Renal cortical epithelial cell (primary cell): ENCODE measurements at places on chromosomes 5 and 9. TPM values are rescaled to one million over a fixed set of nuclear protein-coding genes. Genes with fewer than 3 reads are reported as not detected.

Gene PIGO
- 16.5 and 30.6 TPM in 2 replicates for total RNA-seq

Gene ARSI
- total RNA-seq: 7.3 and 11.7 TPM in 2 replicates

GRCh38 chr5:114223866-114224265 lies 138.0 kb upstream of the KCNN2 start:
- DNase-seq: no peak

Gene ADAMTS6
- 2.7 and 41.8 TPM in 2 replicates for total RNA-seq

DNA sequence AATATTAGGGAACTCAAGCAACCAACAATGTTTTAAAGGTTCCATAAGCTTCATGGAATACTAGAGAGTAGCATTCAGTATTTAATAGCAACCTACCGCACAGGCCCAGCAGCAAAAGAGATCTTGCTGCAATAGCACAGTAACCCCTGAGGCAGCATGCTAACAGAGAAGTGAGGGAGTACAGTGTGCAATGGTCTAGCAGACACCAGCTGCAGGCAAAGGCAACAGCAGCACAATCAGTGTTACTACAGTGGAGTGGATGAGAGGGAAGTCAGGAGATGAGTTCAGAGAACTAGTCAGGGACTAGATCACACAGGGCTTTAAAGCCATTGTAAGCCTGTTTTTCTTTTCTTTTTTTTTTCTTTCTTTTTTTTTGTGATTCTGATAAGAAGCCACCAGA lies 2.8 kb downstream of the TICAM2 start:
- DNase-seq: peak; percentile 55

Gene FAM78A
- total RNA-seq: 0.17 and 0.85 TPM in 2 replicates

DNA sequence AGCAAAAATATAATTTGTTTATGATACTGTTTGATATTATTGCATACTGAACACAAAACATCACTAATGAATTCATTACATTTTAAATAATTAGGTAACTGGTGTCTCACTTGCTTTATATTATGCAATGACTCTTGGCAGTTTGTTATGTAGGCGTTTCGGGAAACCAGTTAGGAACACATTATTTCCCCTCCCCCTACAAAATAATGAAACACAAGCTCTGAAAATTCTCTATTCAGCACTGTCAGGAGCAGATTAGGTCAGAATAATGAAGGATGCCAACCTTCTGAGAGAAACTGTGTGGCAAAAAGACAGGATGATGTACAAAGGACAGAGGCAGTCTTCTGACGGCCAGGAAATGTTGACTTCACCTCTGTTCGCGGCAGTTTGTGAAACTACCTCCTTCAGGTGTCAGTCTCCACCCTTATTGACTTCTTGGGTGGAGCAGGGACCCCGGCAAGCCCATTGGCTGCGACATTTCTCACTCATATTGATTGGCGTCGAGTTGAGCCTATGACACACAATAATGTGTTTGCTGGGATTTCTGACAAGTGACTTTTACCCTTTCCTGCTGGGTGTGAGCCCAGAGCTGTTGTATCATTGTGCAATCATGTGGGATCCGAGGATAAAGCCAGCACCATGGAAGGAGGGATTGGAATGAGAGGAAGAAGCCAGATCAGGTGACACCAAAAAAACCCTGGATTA lies 33.9 kb downstream of the SH3PXD2B start:
- DNase-seq: peak; percentile 91

Gene TAL2
- total RNA-seq: 0.30 TPM in 1 of 2 replicates, not detected in the other

DNA sequence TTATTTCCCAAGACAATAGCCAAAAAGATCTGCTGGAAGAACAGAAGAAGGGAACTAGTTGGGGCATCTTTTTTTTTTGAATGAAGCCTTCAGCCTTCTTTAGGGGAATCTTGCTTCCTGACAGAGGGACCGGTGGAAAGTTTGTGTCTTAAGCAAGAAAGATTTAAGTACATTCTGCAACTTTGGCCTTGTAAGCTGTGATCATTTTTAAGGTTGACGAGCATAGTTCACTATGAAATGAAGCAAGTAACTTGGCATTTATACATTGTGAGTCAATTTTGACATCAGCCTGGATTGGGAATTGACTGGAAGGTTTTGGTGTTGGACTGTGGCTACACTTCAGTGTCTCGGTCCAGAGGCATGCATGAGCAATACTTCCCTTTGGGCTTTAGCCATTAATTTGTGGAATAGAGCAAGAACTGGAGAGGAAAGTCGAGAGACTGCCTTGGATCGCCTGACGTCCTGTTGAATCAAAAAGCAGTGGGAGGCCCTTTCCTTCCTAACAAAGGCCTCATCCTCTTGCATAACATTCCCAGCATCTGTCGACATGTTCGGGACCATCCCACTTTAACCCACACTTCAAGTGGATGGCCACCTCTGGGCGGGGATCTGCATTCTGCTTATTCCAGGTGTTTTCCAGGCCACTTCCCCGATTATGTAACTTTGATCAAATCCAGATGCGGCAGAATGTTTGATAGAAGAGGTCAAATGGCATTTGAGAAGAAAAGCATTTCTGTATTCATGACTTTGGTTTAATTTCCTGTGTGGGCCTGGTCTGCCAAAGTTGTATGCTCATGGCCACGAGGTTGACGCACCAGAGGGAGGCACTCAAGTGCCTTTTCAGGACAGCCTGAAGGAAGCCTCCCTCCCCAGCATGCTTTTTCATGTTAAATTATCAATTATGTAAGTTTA lies 12.5 kb downstream of the ABL1 start:
- DNase-seq: peak; percentile 98

DNA sequence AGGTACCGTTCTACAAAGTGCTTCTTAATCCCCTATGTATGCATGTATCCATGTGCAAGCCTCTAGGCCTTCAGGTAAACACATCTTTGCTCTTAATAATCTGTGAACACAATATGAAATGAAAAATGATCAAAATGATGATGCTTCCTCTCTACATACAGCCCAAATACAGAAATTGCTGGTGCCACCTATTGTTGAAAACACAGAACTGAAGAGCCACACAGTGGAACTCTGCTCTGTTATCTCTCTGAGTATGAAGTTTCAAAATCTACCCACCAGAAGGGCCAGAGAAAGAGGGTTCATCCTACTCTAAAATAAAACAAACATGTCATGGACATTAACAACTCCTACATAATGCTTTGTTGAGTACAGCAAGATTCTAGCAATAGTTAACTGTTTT lies 71.3 kb downstream of the GLIS3 start:
- DNase-seq: no peak

DNA sequence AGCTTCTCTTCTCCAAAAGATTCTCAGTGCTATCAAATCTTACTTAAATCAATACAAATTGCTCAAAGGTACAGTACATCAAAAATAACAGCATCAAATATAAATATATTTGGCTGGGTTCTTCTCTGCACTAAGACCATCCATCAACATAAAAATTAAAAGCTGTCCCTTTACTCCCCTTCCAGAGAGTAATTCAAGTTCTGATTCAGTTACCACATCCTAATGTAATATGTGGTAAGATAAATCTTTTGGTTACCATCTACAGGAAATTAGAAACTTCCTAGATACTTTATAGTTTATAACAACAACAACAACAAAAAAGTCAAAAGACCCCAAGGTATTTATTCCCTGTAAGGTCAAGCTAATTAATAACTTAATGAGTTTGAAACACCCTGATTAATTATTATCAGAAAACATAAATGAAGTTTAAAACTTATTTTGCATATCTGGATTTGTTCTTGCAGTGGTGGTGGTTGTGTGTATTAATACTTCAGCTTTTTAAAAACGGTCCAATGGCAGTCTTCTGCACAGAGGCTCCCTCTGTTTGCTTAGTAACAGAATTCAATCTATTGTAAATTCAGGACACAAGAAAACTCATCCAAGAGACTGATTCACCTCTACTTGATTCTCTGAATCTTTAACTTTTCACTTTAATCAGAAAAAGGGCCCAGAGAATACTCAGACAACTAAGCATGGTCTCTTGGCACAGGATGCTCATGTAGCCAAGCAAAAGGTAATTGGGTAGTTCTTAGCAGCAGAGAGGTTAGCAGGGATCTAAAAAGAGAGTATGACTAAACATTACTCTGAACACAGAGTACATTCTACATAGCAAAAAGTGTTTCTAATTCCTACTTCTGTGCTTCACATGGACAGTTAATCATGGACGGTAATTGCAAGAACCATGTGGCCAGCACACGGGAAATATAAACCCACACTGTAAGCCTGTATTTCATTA lies 20.1 kb downstream of the DIAPH1 start:
- DNase-seq: peak; percentile 77

Gene PRRX2
- 0.45 TPM in 1 of 2 replicates, not detected in the other for total RNA-seq

GRCh38 chr9:124462739-124463138 lies 12.5 kb downstream of the ADGRD2 start:
- no peak for DNase-seq

Gene SLC25A2
- 0.20 and 1.0 TPM in 2 replicates for total RNA-seq

Gene CCDC192
- total RNA-seq: not detected in 2 replicates

- no peak for DNase-seq
Measured at GRCh38 chr9:122223435-122223834, 5.3 kb downstream of the LHX6 start.

DNA sequence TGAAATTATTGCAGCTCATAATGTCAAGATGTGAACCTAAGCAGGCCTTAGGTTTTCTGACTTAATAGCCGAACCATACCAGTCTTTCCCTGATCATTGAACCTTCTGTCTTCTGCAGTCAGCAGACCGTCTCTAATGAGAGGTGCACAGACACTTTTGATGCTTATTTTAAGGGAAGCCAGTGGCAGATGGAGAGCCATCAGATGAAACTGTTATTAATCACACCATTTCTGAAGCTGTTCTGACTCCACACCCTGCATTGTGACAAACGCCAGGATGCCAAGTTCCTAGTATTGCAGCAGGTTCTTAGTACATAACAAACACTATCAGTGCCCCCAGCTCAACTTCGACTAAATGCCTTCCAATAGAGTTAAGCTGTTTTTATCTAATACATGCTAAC lies 43.0 kb downstream of the PIK3R1 start:
- DNase-seq: no peak

Gene HACD4
- 2.3 and 3.0 TPM in 2 replicates for total RNA-seq

Gene SV2C
- not detected in 2 replicates for total RNA-seq

Gene PLAC8L1
- not detected in 2 replicates for total RNA-seq

DNA sequence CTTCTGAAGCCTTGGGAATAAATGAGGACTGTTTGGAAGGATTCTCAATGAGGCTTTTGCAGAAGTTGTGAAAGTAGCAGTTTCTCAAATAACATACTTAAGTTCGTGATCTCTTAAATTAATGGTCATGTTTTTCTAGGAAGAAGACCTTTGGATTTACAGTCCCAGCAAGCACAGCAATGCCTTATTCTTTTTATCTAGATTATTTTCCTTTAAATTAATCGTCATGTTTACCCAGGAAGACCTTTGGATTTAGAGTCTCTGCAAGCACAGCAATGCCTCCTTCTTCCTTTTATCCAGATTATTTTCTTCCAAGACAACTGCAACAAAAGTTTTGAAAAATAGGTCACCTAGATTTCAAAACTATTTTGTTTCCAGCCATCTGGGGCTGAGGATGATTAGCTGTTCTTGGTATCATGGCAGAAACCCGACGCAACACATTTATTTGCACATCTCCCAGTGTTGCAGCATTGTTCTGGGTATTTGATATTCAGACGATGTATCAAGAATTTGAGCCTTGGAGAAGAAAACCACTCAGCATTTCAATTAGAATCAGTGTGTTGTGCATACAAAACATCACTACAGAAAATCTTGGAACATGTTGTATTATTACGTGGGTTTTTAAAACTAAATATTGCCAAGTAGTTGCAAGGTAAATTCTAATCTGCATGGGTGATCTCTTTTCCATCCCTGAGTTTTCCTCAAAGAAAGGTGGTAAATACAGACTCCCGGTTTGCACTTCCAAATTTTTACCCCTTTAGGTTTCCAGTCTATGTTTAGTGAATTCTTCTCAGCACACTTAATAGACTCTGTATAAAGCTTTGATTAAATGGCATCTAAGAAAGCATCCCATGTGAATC lies 50.9 kb downstream of the JAKMIP2 start:
- DNase-seq: no peak

Gene LAMC3
- total RNA-seq: 0.05 TPM in 1 of 2 replicates, not detected in the other

DNA sequence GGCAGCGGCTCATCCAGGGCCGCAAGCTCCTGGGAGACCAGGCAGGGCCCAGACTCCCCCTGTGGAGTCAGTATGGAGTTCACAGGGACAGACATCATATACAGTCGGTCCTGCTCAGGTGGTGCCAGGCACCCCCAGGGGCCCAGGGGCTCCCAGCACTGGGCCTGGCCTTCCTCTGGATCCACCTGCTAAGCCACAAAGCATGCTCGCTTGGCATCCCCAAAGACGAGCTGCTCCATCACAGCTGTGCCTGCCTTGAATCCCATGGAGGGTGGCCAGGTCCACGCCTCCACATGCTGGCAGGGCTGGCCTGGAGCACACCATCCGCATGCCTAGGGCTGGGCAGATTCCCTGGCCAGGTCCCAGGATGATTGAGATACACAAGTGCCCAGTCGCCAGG lies 4.6 kb downstream of the BICD2 start:
- DNase-seq: no peak

DNA sequence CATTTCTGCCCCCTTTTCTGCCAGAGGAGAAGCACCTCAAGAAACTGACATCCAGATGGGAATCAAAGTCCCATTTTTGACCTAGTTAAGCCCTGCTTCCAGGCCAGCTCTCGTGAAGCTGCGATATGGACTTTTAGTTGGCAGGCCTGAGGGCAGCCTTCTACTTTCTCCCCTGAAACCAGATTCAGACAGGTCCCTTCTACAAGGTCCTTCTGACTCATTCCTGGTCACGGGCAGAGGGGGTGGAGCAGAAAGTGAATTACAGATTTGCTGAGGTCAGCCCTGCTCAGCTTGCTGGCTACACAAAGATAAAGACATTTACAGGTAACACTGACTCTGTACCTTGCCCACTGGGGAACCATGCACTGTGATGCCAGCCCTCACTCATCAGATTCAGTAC lies 52.8 kb upstream of the TUT7 start:
- DNase-seq: peak; percentile 83

DNA sequence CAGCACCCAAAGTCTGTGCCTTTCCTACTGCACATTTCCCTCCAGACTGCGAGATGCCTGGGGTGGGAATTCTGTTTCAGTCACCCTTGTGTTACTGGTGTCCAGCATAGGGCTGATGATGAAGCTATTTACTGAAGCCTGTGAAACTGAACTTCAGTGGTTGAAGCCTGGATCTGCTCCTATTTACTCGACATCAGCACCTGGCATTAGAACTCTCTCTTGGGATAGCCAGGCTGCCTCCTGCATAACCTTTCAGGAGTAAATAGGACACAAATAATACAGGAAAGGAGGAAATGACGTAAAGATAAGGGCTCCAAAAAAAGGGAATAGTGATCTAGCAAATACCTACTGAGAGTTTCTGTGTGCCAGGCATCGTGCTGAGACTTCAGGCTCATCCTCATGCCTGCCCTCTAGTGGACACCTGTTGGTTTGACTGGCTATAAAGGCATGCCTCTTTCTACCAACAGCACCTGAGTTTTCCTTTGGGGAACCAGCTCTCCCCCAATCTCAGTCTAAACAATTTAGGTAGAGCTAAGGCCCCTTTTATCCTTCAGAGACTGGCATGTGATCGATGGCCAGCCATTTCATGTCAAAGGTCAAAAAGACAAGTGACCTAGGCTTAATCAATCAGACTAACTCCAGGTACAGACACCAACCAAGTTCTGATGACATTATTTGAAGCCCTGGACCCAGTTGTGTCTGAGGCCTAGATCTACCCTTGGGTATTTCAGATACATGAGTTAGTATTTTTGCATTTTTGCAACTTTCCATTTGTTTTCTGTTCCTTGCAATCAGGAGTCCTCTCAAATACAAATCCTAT lies 192.1 kb upstream of the TRIM32 start:
- DNase-seq: no peak

Gene SELENOP
- total RNA-seq: 12.9 and 65.8 TPM in 2 replicates

- no peak for DNase-seq
Measured at GRCh38 chr9:131480258-131480657, 22.5 kb upstream of the POMT1 start.

Gene FOXD4L3
- total RNA-seq: not detected in 2 replicates

- DNase-seq: no peak
Measured at GRCh38 chr5:116613445-116613844, 38.8 kb upstream of the SEMA6A start.
